Cerebellum (tissue), 4 donors: ENCODE measurements at places on chromosomes 1 and 21. TPM values are rescaled to one million over a fixed set of nuclear protein-coding genes. Genes with fewer than 3 reads are reported as not detected.

The FAM72B gene
- total RNA-seq: 1.7 TPM

The SYCP1 gene
- total RNA-seq: not detected

The ARHGEF16 gene
- total RNA-seq: 0.45 TPM

The CELA2A gene
- not detected for total RNA-seq

The CRYBG2 gene
- total RNA-seq: 1.7 TPM
